Psoas muscle (tissue), 8 donors: ENCODE measurements at places on chromosomes 7 and 10. TPM values are rescaled to one million over a fixed set of nuclear protein-coding genes. Genes with fewer than 3 reads are reported as not detected.

ACSL5 gene
- total RNA-seq = 3.8 TPM

PAPOLB gene
- total RNA-seq = not detected

DNA sequence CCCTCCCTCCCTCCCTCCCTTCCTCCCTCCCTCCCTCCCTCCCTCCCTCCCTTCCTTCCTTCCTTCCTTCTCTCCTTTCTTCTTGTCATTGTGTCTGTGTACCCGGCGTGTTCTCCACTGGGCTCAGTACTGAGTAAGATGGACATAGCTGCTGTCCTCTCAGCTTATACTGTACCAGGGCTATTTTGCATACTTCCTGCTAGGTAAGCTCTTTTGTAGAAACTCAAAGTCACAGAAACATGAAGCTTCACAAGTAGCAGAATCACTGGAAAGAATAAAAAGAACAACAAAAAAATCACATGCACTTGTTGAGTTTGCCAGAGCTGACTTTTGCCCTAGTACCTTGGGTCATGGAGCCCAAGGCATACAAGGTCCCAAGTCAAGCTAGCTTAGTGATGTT lies 125.7 kb downstream of the PLPP4 start:
- no peak for DNase-seq
- H3K36me3 ChIP-seq = no peaks in the 10 kb centered on the region
- no peak overlapping the region for H3K27ac ChIP-seq
- no peaks in the 10 kb centered on the region for H3K4me1 ChIP-seq

DNA sequence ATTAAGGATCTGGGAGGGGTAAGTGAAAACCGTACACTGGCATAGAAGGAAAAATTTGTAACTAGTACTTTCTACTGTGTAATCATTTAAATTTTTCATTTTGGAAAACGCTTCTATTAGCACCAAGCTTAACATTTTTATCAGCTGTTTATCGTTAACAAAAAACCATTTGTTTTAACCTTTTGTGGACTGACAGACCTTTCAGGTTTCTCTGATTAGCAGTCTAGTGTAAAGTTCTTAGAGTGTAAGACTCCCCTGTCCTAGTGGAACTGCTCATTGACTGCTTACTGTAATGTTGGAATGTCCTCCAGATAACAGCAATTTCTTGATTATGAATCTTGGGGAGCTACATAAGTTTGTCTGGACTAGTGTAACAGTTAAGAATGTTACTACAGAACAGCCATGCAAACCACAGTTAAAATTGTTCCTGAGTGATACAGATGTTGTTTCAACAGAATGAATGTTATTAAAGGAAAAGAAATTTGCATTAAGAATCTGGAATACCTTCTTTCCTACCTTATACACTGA lies 2.0 kb downstream of the DBF4 start:
- no peak for DNase-seq
- H3K4me1 ChIP-seq = peaks cover 31% of the 10 kb centered on the region
- no peaks in the 10 kb centered on the region for H3K27me3 ChIP-seq
- no peaks in the 10 kb centered on the region for H3K36me3 ChIP-seq
- H3K4me3 ChIP-seq = peak overlapping the region; percentile 88
- no peak overlapping the region for H3K27ac ChIP-seq

- no peaks in the 10 kb centered on the region for H3K27me3 ChIP-seq
- no peak for DNase-seq
- H3K36me3 ChIP-seq = peaks cover 41% of the 10 kb centered on the region
- no peak overlapping the region for H3K4me3 ChIP-seq
- peaks cover 32% of the 10 kb centered on the region for H3K4me1 ChIP-seq
Observed at GRCh38 chr7:152330827-152331226, 105.0 kb downstream of the KMT2C start.

DNA sequence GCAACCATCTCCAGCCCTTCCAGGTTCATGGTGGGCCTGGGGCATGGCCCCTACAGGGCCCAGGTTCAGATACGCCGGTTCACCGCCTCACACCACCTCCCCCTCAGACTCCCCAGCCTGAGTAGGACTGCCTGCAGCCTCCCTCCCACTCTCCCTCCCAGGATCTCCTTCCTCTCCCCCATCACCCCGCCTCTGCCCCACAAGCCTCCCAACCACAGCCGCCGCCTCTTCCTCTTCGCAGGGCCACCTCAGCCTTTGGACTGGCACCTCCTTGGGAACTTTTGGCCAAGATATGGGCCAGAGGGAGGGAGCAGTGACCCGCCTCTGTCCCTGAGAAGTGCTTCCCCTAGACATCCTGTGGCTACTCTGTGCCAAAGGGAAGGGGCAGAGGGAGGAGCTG lies 9.3 kb downstream of the KCNIP2 start:
- H3K4me3 ChIP-seq = no peak overlapping the region
- H3K4me1 ChIP-seq = peaks cover 17% of the 10 kb centered on the region
- H3K27ac ChIP-seq = no peak overlapping the region
- no peaks in the 10 kb centered on the region for H3K27me3 ChIP-seq

EPHB6 gene
- total RNA-seq = 3.1 TPM

- no peak for DNase-seq
- H3K4me3 ChIP-seq = no peak overlapping the region
- no peaks in the 10 kb centered on the region for H3K36me3 ChIP-seq
- no peaks in the 10 kb centered on the region for H3K27me3 ChIP-seq
- peaks cover 4% of the 10 kb centered on the region for H3K4me1 ChIP-seq
- H3K27ac ChIP-seq = no peak overlapping the region
Observed at GRCh38 chr10:48572414-48572813, 32.5 kb downstream of the ARHGAP22 start.

DNA sequence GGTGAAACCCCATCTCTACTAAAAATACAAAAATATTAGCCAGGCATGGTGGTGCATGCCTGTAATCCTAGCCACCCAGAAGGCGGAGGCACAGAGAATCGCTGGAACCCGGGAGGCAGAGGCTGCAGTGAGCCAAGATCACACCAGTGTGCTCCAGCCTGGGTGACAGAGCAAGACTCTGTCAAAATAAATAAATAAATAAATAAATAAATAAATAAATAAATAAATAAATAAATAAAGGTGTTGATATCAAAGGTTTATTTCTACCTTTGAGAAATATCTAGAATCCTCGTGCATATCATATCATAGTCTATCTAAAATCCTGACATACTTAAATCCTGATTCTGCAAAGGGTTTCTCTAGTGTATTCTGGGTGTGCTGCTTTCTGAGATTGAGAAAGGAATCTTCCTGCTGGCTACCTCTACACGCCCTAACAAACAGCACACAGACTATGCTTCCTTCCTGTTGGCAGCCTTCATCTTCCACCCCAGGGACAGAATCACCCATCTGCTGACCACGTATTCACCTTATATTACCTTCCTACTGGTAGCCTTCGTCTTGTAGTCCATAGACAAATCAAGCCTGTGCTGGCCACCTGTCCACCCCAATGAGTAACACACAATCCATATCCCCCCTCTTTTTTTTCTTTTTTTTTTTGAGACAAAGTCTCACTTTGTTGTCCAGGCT lies 8.7 kb downstream of the ABLIM1 start:
- H3K27ac ChIP-seq = peak overlapping the region; percentile 4
- no peaks in the 10 kb centered on the region for H3K36me3 ChIP-seq
- no peaks in the 10 kb centered on the region for H3K27me3 ChIP-seq
- no peak for DNase-seq

DNA sequence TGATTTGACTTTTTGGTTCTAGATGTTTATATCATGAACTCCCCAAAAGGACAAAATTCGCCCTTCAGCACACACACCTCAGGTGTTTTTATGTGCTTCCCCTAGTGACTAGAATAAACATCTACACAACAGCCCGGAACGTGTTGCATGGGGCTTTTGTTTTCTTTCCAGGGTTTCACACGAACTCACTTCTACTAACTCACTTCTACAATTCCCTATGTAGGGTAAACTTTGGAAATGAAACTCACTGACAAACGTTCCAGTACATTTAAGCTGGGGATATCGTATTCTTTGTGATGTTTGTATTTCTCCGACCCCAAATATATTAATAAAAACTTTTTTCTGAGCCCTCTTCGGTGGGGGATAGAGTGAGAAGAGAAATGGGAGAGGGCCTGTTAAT lies 1.4 kb downstream of the TRA2A start:
- H3K27me3 ChIP-seq = no peaks in the 10 kb centered on the region
- no peaks in the 10 kb centered on the region for H3K36me3 ChIP-seq
- H3K27ac ChIP-seq = peak overlapping the region; percentile 98
- peaks cover 41% of the 10 kb centered on the region for H3K4me1 ChIP-seq
- peak overlapping the region; percentile 99 for H3K4me3 ChIP-seq
- DNase-seq = no peak

DNA sequence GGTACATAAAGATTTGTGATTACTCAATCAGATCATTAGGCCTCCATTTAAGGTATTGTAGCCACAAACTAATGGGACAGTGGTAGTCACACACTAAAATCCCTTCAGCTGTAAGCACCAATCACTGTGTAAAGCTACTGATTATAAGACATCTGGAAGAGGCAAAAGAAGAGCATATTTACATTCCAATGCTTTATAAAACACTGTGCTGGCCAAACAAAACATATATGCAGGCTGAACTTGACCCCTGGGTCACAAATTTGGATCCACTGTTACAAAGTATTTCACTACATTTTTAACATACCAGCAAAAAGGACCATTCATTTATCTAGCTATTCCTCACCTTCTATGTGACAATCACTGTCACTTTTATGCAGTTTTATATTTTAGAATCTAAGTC lies 41.4 kb upstream of the ANLN start:
- H3K27ac ChIP-seq = no peak overlapping the region
- no peak overlapping the region for H3K4me3 ChIP-seq
- no peaks in the 10 kb centered on the region for H3K36me3 ChIP-seq

DNA sequence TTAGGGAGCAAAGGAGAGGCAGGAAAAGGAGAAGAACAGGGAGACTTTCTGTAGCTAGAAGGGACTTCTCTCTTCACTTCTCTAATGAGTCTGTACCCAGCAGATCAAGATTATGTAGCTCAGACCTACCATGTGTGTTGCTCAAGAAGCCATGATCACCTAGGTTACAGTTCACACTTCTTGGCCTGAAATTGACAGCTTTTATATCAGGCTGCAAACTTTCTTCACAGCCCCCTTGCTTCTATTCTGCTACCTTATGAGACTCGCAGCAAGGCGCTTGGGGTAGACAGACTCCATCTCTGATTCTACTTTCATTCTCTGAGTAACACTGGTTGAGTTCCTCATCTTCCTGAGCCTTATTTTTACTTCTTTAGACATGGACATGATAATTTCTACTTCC lies 19.6 kb upstream of the GIMAP2 start:
- no peaks in the 10 kb centered on the region for H3K4me1 ChIP-seq
- H3K27me3 ChIP-seq = no peaks in the 10 kb centered on the region
- no peak for DNase-seq
- no peak overlapping the region for H3K27ac ChIP-seq

- no peaks in the 10 kb centered on the region for H3K27me3 ChIP-seq
- no peak for DNase-seq
- H3K27ac ChIP-seq = no peak overlapping the region
- H3K36me3 ChIP-seq = no peaks in the 10 kb centered on the region
- no peaks in the 10 kb centered on the region for H3K4me1 ChIP-seq
- no peak overlapping the region for H3K4me3 ChIP-seq
Observed at GRCh38 chr10:90787393-90788198, 70.2 kb downstream of the HTR7 start.

DNA sequence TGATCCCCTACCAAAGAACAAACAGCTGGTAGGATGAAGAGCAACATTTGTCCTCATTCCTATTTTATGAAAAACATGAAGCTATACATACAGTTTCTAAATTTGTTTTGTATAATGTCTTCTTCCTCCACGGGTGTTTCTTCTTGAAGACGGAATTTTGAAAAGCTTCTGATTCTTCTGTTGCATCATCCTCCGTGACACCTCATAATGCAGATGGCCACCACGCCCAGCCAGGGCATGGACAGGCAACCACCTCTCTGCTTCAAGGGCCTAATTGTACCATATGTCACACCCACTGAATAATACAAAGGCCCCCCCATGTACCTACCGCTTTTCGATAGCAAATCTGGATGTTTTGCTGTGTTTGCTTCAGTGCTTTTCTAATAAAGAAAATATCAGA lies at the start of gene SUN3:
Gene SUN3, minus strand, starts transcription at position 170 of the 400 bp plus-strand sequence. Its CDS starts 169 bp downstream, at position 1.
- no peaks in the 10 kb centered on the region for H3K27me3 ChIP-seq
- DNase-seq = no peak
- H3K4me3 ChIP-seq = no peak within 1 kb of the TSS
- no peak within 1 kb of the TSS for H3K27ac ChIP-seq
- no peaks in the 10 kb centered on the region for H3K4me1 ChIP-seq

DNA sequence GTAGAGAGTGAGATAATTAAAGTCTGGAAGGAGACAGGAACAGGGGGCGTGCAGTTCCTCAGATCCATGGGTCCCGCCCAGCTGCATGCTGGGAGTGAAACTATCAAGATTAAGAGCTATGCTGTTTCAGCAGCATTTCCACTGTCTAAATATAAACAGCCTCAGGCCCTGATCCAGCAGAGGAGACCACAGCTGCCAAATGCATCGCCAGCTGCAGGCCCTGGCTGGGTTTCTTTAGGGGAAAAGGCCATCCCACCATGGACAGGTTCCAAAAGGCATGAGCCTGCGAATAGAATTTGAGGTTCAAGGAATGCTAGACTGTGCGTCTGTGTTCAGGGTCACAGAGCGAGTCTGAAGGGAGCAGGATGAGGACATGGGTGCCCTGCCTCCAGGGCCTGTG lies 411.4 kb downstream of the PAXIP1 start:
- no peaks in the 10 kb centered on the region for H3K27me3 ChIP-seq
- no peaks in the 10 kb centered on the region for H3K36me3 ChIP-seq
- no peak overlapping the region for H3K4me3 ChIP-seq
- H3K27ac ChIP-seq = no peak overlapping the region
- no peaks in the 10 kb centered on the region for H3K4me1 ChIP-seq
- DNase-seq = peak; percentile 50

- DNase-seq = no peak
- H3K4me3 ChIP-seq = no peak overlapping the region
- no peaks in the 10 kb centered on the region for H3K4me1 ChIP-seq
- H3K27ac ChIP-seq = no peak overlapping the region
Observed at GRCh38 chr10:73827346-73828089, 16.1 kb upstream of the NDST2 start.

DNA sequence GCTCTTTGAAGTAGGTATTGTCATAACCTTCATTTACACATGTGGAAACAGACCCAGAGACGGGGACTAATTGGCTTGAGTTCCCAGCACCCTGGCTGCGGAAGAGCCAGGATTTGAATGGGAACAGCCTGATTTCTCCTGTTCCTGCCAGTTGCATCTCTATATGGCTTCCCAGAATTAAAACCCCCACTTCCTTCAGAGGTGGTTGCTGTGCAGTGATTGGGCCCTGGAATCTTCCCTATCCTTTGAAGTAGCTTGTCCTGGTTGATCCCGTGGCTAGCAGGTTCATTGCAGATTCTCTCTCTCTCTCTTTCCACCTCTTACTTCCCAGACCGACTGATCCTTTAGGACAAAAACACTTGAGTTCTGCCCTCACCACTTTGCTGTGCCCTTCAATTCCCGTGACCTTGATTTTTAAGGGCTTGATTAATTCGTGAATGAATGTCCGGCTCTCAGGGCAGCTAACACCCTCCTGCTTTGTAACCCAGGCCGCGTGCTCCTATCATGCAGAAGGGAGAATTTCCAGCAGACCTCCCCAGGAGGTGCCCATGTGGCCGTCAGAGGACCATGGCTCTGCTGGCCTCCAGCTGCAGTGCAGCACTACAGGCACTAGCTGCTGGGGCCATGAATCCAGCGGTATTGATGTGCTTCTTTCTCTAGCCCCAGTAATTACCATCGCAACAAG lies 120.6 kb upstream of the AGK start:
- no peaks in the 10 kb centered on the region for H3K36me3 ChIP-seq
- DNase-seq = no peak
- no peak overlapping the region for H3K27ac ChIP-seq
- H3K27me3 ChIP-seq = no peaks in the 10 kb centered on the region
- no peak overlapping the region for H3K4me3 ChIP-seq

GRCh38 chr10:62684911-62685310 lies 119.6 kb upstream of the ADO start:
- H3K27me3 ChIP-seq = no peaks in the 10 kb centered on the region
- no peak overlapping the region for H3K27ac ChIP-seq
- H3K36me3 ChIP-seq = no peaks in the 10 kb centered on the region
